ENCODE measurements at places on chromosomes 13 and 19. TPM values are rescaled to one million over a fixed set of nuclear protein-coding genes. Genes with fewer than 3 reads are reported as not detected.

GRCh38 chr13:30870049-30870884 lies 35.8 kb upstream of the MEDAG start:
- no peak for DNase-seq

LMTK3 gene
- 1.5 TPM for total RNA-seq

DNA sequence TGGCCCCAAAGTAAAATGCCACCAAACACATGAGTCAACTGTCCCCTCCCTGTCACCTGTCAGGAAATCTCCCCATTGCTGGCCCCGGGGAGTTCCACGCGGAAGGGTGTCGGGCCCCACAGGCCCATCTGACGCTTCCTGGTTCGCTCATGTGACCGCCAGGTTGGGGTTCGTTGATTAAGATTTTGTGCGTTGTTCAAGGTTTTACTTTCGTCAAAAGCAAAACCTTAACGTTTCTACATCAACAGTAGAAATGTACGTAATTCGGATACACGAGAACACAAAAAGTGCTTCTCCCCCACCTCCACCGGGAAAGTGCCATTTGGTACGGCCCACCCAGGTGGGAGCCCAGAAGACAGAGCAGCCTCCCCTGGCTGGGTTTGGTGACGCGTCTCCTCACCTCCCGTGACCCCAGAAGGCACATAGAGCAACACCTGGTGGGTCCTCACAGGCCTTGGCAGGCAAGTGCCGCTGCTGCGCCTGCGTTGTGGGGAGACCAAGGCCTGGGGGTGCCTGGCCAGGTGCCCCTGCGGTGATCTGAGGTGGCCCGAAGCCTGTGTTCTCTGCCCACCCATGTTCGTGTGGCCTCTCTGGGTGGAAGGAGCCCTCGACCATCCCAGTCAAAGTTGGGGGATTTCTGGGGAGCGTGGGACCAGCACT lies 161.6 kb downstream of the KDM4B start:
- no peak for DNase-seq

C3 gene
- 16.1 TPM for total RNA-seq

GRCh38 chr19:54586397-54586796 lies 7.0 kb upstream of the LILRA1 start:
- no peak for DNase-seq

GRCh38 chr13:111865046-111865445 lies 201.9 kb upstream of the SOX1 start:
- no peak for DNase-seq

CHAMP1 gene
- total RNA-seq: 13.7 TPM

MEIS3 gene
- total RNA-seq: not detected

- DNase-seq: no peak
Measured at GRCh38 chr19:8697671-8698432, 743 bp downstream of the ACTL9 start.

DNA sequence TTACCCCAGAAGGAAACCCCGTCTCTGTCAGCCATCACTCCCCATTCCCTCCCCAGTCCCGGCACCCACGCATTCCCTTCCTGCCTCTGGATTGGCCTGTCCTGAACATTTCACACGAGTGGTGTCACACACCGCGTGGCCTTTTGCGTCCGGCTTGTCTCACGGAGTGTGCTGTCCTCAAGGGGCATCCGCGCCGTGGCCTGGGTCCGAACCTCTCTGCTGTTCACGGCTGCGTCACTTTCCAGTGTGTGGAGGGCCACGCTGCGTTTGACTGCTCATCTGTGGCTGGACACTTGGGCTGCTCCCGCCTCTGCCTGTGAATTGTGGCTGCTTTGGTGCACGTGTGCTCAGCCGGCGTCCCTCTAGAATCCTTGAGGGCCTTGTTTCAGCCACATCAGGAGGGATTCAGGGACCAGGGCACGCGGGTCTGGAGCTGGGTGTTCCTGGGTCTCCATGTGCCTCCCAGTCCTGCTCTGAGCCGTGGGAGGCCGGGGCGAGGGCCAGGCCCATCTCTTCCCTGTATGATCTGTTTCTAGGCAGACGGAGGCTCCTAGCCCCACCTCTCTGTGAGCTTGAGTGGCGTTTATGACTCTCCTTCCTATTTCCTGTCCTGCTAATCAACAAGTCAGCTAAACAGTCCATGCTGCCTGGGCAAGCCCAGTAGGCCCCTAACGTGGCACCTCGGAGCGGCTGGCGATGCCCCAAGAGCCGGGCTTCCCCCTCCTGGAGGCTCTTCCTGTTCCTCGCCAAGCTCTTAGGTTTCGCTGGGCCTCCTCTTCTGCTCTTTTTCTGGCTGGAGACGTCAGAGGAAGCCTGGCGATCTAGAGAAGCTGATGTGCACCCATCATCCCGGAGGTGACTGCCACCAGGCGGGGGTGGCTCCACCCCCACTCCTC lies 8.1 kb downstream of the STK11 start:
- DNase-seq: no peak

SERPINE3 gene
- 0.07 TPM for total RNA-seq
